ENCODE measurements at places on chromosomes 11 and 22.

DNA sequence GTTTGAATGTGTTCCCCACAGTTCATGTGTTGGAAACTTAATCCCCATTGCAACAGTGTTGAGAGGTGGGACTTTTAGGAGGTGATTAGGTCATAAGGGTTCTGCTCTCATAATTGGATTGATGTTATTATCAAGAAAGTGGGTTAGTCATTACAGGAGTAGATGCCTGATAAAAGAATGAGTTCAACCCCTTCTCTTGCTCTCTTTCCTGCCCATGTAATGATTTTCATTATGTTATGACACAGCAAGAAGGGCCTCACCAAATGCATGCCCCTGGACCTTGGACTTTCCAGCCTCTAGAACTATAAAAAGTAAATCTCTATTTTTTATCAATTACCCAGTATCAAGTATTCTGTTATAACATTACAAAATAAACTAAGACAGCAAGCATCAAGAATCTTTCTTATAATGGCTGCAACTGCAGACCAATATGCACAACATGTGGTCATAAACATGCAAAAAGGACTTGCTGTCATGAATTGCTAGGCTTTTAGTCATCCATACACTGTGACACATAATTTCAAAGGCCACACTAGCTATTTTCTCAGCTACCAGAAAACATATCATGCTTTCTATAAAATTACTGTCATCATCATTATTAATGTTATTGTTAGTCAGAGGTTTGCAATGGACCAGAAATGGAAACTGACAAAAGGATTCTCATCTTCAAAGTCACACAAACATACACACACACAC is 99.9 kb upstream of the GUCY1A2 start:
- no peak for DNase-seq

DNA sequence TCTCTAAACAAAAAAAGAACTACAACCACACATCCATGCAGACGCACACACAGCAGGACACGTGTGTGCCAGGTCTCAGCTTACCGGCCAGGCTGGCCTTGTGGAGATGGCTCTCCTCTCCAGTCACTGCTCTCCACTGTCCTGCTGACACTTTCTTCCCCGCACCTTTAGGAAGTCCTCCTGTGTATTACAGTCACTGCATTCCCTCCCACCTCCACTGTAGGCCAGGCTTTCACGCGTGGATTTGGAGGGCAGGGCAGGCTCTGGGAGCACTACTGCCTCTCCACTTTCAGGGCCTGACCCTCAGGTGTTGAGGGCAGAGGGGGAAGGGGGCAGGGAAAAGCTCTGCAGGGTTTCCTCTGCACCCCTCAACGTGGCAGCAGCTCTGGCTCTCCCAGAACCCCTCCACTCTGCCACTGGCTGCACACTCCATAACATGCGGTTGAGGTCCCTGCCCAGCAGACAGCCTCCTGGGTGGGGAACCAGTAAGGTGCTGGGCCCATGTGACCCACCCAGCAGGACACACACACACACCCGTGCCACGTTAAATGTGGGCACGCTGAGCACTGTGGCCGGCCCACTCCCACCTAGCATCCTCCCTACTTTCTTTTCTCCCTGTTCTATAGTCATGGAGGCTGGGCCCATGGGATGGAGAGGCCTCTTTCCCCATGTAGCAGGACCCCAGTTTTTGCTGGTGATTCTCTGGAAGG is 107.0 kb upstream of the PITPNB start:
- DNase-seq, result no peak

DNA sequence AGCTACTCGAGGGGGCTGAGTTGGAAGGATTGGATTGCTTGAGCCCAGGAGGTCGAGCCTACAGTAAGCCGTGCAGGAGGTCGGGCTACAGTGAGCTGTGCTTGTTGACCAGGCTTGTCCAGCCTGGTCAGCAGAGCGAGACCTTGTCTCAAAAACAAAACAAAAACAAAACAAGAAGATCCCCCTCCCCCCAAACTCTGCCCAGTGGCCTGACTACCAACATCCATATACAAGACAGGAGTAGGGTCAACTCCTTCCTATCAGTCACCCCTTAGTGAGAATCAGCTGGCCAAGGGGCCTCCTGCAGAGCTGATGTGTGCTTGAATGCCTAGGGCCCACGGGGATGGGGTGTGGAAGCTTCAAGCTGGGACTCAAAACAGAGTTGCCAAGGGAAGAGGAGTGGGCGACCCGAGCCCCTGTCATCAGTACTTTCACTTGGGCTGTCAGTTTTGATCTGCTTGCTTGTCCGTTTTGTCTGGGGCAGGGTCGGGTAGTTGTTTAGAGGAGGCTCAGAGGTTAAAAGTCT is 942 bp upstream of the TSPAN18 start:
- no peak for DNase-seq

- no peak for DNase-seq
Measured at GRCh38 chr22:37982151-37982785, 2.1 kb downstream of the SOX10 start.

- no peak for DNase-seq
Measured at GRCh38 chr11:121777056-121777455, 324.3 kb upstream of the SORL1-AS1 start.

DNA sequence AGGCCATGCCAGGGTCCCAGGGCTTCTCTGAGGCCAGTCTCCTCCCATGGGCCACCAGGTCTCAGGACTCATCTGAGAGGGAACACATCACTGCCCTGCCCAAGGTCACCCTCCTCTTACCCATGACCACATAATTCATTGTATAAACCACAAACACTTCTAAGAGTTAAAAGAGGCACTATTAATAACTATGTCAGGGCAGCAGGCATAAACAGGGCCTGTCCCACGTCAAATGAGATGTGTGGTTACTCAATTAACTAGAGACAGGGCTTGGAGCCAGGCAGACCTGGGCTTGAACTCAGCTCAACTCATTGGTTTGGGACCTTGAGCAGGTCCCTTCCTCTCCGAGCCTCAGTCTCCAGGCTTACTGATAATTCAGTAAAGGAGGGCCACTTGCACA is 33.1 kb downstream of the ARAP1 start:
- DNase-seq, result no peak

- DNase-seq, result peak; percentile 46
Measured at GRCh38 chr22:43346521-43346929, 3.4 kb upstream of the SCUBE1 start.

GRCh38 chr11:11504071-11504470 is 117.7 kb downstream of the GALNT18 start:
- DNase-seq, result no peak

GRCh38 chr11:7486098-7486780 is 933 bp downstream of the OLFML1 start:
- DNase-seq, result no peak

- no peak for DNase-seq
Measured at GRCh38 chr11:9016916-9017642, 13.3 kb upstream of the NRIP3 start.

GRCh38 chr11:6253197-6253596 is 6.4 kb upstream of the CCKBR start:
- no peak for DNase-seq

GRCh38 chr11:94144216-94144615 is 15.6 kb downstream of the PANX1 start:
- DNase-seq, result no peak

DNA sequence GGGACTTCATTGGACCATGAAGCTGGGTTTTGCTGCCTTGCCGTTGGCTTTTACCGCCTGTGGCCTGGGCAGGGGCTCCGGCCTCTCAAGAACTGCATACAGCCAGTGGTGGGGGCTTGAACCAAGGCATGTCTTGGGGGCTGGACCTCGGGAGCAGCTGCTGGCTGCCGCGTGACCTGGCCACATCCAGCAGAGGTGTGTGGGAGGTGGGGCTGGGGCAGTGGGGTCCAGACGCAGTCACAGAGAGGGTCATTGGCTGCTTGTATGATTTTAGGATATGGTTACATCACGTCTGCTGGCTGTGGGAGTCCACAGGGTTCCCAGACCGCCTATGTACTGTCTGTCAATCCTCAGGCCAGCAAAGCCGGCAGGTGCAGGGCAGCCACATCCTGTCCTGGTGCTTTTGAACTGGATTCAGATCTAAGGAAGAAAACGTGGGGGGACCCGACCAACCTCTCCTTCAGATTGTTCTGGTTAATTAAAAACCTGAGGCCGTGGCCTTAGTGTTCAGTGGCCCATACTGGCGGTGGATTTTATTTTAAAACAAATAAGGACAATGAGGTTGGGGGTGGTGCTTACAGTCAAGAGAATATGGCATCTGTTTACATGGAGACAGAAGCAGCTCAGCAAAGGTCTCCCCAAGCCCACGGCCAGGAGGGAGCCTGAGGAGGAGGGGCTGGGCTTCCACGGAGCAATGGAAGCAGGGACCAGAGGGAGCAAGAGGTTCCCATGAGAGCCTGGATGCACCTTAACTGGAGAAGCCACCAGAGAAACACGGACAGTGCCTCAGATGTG is 426.0 kb downstream of the TBC1D22A start:
- no peak for DNase-seq

- peak; percentile 23 for DNase-seq
Measured at GRCh38 chr11:67120881-67121710, 2.0 kb downstream of the KDM2A start.

DNA sequence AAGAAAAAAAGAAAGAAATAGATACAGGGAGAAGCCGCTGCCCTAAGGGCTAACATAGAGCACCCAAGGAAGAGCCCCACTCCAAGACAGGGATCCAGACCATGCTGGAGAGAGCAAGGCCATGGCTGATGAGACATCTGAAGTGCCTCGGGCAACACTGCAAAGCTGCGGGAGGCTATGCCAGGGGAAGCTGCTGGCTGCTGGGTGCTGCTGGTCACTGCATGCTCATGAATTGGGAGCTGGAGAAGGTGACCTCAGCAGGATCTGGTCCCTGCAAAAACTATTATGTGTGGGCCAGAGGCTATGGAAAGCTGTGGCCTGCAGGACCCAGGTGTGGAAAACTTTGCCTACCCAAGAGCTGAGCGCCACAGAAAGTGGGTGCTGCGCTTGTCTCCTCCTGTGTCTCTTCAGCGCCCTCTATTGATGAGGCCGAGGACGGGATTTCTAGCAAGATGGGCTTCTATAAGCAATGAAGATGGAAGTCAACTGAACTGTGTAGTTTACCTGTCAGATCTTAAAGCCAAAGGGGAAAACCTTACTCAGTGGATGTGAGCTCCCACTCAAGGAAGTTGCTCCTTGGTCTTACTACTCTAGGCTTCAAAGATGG is 17.3 kb upstream of the SLC29A2 start:
- DNase-seq, result peak; percentile 75

GRCh38 chr11:12778240-12778905 is 104.2 kb downstream of the TEAD1 start:
- DNase-seq, result no peak

DNA sequence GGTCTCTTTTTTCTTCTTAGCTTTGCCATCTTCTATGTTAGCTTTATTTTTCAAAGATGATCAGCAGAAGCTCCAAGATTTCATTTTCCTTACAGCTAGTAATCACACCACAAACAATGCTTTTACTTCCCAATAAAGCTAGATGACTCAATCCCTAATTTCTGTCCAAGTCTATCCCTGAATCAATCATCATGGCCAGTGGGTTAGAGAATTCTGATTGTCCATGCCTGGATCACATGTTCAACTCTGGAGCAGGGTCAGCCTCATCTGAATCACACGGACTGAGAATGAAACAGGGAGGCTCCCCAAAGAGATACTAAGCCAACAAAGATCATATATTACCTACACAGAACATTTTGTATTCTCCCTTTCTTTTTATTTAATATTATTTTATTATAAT is 79.6 kb downstream of the BBOX1 start:
- no peak for DNase-seq

- no peak for DNase-seq
Measured at GRCh38 chr22:32203181-32204039, 1.5 kb downstream of the RFPL2 start.

DNA sequence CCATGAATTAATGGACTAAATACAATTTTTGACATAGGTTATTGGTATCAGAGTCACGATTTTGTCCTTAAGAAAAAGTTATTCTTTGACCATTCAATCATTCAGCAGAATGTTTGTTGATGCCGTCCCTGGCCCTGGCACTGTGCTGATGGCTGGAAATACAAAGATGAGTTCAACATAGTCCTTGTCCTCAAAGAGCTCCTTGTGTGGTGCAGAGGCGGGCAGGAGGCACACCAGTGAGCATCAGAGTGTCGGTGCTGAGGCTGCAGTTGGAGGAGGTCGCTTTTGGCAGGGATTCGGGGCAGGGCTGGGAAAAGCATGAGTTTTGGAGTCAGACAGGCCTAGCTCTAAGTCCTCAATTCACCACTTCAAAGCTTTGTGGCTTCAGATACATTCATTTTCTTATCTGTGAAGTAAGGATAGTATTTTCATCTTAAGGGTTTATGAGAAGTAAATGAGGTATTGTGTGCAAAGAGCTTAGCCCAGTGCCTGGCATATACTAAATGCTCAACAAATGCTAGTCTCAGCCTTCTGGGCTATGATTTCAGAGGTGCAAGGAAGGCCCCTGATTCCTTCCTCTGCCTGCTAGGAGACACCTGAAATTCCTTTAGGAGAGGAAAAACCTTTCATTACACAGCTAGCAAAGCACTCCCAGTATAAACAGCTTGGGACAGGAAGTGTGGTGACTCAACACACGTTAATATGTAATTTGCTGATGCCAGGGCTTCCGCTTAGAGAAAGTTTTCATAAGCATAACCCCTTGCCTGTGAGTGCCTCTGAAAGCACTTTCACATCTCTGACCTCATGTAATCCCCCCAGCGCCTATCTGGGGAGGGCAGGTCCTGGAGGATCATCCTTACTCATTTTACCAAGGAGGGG is 113.8 kb downstream of the NECTIN1 start:
- DNase-seq, result peak; percentile 18

- DNase-seq, result no peak
Measured at GRCh38 chr22:35547987-35548721, 7.5 kb downstream of the RASD2 start.

DNA sequence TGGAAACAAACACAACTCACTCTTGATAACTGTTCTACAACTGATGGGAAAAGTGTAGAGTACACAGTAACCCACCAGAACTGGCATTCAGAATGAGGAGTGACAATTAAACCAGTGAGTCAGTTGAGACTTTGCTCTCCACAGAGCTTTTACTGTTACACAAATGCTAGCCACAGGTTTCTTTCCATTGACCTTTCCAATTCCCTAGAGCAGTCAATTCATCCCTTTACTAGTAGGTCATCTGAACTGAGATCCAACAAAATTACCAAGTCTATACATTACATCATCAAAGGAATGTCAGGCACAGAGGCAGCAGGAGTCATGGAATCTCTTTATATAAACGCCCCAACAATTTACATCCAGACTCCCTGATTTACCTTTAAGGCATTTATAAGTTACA is 65.9 kb downstream of the PHF21A start:
- DNase-seq, result no peak

DNA sequence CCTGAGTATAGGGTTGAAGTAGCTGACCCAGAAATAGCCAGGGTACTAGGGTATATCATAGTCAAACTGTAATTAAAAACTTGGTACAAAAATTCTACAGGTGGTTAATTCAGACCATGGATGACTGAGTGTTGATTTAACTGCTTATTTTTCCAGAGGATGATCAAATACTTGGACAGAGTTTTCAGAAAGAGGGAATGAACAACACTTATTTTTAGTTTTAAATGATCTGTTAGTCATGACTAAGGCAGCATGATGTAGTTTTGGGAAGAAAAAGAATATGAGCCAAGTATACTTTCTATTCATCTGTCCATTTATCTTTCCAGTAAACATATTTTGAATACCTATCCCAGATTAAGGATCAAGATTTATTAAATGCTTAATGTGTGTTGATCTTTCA is 19.8 kb upstream of the CCDC89 start:
- no peak for DNase-seq

GRCh38 chr11:29333993-29334775 is 682.6 kb downstream of the KCNA4 start:
- DNase-seq, result no peak
